ENCODE measurements at places on chromosomes 12 and 14.

DNA sequence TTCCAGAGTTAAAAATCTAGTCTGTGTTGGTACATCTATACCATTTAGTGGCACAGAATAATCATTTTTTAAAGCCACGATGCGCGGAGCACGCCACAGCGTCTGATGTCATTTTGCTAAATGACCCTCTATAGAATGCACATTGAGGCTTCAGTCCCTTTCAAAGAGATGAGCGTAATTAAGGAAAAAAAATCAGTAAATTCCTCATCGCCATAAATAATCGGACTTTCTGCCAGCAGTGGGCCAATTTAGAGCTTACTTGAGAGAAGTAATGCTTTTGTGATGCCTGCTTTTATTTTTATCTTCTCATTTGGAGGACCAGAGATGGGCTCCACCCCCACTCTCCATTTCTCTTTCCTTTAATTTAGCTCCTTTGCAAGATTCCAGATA, 4.0 kb downstream of the ASCL1 start:
- no peak for DNase-seq

DNA sequence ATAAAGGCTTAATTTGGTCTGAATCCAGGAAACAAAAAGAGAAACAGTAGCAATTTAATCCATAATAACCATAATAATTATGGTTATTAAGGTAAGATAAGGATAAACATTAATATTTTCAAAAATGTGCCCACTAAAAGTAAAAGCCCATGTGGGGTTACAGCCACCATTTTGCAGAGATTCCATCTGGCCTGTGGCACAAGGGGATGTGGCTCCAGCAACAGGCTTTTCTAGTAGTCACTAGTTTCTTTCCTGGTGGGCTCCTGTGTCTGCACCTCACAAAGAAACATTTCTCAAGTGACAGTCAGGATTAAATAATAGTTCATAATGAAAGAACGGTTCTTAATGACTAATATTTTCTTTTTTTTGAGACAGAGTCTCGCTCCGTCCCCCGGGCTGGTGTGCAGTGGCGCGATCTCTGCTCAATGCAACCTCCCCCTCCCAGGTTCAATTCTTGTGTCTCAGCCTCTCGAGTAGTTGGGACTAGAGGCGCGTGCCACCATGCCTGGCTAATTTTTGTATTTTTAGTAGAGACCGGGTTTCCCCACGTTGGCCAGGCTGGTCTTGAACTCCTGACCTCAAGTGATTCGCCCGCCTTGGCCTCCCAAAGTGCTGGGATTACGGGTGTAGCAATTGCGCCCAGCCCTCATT, 32.2 kb downstream of the GPR19 start:
- no peak for DNase-seq

DNA sequence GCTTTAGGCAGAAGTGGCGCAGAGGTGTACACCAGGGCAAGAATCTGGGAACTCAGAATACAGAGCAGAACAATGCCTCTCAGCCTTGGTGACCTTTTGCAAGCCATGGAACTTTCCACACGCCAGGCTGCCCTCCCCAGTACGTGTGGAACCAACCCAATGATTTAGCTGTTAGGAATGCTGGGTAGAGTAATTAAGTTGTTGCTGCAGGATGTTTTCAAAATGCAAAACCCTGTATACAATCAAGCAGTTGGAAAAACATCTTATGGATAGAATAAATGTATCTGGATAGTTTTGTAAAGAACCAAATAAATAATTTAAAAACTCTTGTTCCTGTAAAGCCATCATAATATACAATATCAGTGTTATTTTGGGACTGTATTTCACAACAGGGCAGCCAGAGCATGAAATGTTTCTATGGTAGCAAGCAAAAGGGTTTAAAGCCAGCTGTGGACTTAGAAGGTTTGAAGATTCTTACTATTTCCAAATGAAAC, 19.4 kb downstream of the PPP1R36 start:
- DNase-seq = peak; percentile 53

DNA sequence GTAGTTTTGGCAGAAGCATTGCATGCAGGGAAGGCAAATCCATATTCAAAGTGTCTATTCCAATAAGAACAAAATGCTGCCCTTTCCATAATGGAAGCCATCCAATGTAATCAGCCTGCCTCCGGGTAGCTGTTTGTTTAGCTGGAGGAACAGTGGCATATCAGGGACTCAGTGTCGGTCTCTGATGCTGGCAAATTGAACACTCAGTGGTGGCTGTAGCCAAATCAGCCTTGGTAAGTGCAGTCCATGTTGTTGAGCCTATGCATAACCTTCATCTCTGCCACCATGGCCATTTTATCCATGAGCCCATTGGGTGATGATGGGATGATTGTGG, 147.8 kb upstream of the MAX start:
- DNase-seq = no peak

GRCh38 chr12:131347345-131347714, 363.6 kb upstream of the SFSWAP start:
- DNase-seq = no peak

- no peak for DNase-seq
These were observed 614.3 kb upstream of the MIS18BP1 start for GRCh38 chr14:45867046-45867894.

GRCh38 chr12:123815968-123816367, 53.9 kb downstream of the DNAH10 start:
- DNase-seq = no peak

DNA sequence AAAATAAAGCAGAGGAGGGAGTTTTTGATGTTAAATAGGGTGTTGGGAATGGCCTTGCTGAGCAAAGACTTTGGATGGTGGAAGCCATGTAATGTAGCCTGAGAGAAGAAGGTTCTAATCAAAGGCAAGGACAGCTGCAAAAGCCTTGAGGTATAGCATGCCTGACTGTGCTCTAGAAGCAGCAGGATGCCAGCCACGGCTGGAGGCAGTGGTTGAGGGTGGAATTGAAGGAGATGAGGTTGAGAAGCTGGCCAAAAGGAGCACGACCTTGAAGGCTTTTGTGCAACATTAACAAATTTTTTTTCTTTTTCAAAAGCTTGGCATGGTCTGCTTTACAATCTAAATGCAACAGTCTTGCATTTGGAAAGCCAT, 42.3 kb upstream of the CSRP2 start:
- DNase-seq = no peak

GRCh38 chr12:66804563-66804974, 125.7 kb upstream of the GRIP1 start:
- no peak for DNase-seq

DNA sequence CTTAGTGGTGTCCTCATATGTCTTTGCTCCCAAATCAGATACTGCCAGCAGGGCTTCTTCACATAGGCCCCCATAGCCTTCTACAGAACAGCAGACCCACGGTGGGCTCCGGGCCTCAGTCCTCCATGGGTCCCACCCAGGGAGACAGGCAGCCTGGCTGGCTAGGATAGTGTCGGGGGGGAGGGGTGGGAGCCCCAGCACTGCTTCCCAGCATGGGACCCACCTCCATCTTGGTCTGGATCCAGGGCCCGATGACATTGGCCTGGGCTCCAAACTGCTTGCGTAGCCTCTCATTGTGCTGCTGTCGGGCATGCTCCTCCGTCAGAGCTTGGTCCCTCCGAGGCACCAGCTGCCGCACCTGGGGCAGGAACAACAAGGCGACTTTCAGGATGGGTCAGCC, 89.4 kb upstream of the ZFP36L1 start:
- no peak for DNase-seq

- no peak for DNase-seq
These were observed 50.2 kb upstream of the FZD10 start for GRCh38 chr12:130111965-130112496.

DNA sequence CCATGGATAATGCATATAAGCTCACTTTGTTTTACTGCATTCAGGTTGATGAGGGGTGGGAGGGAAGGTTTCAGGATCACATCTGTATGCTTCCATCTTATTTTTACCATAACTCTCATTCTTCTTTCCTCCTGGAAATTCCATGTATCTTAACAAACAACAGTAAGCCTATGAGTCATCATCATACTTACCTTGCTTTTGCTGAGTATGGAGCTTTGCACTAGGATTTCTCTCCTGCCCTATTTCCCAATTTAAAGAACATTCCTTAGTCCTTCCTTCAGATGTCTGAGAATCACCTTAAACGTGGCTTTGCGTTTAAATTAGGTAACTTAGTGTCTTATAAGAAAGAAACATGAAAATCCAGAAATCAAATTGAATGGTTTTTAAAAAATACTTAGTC, 1.6 kb upstream of the CLEC14A start:
- DNase-seq = no peak

GRCh38 chr12:61357496-61357895, 902.7 kb upstream of the USP15 start:
- DNase-seq = no peak

DNA sequence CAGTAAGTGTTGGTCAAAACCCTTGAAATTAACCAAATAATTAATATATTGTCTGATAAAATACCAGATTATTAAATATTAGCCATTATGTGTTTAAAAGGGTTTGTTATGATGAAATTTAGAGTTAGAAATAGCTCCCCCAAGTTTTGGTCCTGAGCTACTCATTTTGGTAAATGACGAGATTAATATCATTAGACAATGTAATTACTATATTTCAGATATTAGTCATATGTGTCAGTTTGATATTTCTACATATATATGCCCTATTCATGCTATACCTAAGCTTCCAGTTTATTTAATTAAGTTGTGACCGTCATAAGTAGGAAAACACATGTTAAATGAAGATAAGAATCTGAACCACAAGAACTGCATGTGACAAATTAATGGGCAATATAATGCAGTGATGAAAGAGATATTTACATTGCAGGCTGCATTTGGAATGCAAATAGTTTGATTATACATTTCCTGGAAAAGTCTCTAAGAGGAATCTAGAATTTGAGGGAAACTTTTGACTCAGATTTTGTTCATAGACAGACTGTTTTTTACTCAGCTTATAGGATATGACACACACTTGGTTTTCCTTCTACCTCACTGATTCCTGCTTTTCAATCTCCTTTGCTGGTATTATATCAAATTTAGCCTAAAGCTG, 70.5 kb downstream of the TBC1D30 start:
- DNase-seq = peak; percentile 10

DNA sequence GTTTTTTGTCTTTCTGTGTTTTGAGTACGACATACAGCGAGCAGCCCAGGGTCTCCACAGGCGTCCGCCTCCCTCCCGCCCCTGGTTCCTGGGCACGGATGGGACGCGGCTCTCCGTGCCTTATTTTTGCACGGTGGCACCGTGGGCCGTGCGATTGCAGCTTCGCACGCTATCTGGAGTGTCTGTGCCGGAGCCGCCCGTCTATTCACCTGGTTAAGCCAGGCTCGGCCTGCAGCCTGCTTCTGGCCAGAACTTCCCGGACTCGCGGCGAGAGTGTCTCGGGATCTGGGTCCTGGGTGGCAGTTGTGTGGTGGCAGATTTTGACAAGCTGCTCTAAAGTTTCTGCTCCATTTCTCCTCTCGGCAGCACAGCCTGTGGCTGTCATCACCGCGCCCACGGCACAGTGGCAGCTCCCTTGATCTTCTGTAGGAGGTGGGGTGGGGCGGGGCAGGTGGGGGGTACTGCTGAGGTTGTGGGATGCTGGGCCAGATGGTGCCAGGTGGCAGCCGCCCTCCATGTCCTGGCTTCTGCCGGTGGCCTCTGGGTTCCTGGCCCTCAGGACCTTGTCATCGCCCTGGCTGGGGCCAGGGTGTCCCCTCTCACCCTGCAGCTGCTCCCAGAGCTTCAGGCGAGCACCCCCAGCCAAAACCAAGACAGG, 2.9 kb downstream of the MMP17 start:
- peak; percentile 62 for DNase-seq

DNA sequence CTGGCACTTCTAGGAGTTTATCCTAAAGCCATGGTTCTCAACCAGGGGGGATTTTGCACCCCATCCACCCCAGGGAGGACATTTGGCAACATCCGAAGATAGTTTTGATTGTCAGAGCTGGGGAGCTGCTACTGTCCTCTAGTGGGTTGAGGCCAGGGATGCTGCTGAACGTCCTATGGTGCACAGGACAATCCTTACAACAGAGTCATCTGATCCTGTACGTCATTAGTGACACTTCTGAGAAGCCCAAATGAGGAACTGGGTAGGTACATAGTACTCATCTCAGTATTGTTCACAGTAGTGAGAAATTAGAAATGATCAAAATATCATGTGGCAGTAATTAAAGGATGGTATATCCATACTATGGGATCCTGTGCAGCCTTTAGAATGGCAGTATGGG, 185.1 kb downstream of the CHST11 start:
- no peak for DNase-seq

GRCh38 chr14:55124774-55125386, 4.2 kb upstream of the LGALS3 start:
- no peak for DNase-seq

- DNase-seq = no peak
These were observed 8.1 kb downstream of the ATP2A2 start for GRCh38 chr12:110289044-110289710.

GRCh38 chr14:93707475-93707874, 80.8 kb downstream of the PRIMA1 start:
- DNase-seq = no peak

DNA sequence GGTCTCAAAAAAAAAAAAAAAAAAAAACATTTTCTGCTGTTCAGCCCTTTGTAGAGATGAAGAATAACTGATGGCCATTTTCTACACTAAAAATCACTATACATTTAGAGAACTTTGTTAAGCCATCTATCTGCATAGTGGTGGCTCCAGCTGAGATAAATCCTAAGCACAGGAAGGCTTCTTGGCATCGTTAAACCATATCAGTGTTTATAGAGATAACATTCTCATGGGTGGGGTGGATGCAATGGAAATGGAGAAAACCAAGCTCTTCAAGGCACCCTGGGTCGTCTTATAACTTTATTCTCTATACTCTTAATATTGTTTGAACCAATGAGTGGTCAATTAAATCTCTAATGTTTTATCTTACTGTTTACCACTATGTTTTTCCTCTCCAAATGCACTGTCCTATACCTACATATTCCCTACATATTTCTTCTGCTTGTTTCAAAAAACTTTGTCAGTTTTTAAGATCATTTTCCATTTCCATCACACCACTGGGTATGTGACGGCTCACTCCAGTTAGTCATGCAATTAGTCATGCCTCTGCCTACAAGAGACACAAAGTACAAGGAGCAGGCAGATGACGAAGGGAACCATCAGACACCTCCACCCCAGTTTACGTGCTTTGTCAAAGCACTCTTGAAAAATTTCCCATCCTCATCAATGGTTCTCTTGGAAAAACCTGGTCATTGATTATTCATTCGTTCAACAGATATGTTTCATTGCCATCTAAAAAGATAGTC, 119.3 kb upstream of the OVCH1 start:
- peak; percentile 81 for DNase-seq

DNA sequence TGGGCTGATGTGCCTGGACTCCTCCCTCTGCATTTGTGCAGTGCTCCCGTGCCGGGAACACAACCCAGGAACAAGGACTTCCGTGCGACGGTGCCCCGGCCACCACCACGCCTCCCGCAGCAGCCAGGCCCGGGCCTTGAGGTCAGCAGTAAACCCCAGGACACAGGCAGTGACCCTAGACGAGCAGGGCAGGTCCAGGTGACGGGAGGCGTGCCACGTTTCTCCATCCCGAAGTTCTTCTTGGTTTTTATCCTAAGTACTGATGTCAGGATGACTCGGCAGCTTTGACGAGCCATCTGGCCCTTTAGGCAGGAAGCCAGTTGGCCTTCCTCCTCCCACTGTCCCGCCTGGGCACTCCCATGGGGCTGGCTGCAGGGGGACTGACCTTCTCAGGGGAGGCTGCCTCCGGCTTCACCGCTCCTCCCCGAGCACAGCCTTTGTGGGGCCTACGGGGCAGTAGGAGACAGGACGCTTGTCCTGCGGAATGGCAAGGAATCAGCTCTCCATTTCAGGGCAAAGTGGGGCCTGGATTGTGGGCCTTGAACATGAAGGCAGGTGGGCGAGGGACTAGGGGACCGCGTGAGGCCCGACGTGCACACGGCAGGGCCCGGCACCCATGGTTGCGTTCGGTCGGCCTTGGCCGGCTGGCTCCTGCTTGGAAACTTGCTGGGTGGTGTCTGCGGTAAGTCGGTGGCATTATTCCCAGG, 94.1 kb downstream of the FBXL14 start:
- peak; percentile 39 for DNase-seq

Measured in Daoy (cell line).